GM03348 (cell line): ENCODE measurements at places on chromosomes 2 and 18.

DNA sequence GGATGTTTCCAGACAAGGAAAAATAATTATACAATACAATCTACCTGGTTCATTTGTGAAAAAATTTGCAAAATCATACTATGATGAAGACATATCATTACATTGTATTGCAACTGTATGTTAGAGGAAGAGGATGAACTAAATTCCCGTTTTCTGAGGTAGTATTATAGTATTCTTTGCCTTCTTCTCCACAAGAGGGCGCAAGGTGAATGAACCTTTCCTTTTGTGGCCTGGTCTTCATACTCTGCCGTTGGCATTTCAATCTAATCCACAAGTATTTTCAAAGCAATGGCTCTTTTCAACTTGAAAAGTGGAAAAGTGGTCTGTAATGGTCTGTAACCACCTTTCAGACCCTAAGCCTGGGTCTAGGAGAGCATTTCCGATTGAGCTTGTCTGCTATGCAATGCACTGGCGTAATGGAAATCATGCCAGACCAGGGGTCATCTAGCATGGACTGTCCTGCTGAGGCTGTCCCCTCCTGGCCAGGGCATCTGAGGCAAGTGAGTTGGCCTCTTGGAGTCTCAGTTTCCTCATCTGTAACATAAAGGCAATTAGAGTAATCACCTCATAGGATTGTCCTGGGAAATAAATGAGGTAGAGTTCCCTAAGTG lies 30.8 kb upstream of the ZNF396 start:
- peak; percentile 79 for DNase-seq

DNA sequence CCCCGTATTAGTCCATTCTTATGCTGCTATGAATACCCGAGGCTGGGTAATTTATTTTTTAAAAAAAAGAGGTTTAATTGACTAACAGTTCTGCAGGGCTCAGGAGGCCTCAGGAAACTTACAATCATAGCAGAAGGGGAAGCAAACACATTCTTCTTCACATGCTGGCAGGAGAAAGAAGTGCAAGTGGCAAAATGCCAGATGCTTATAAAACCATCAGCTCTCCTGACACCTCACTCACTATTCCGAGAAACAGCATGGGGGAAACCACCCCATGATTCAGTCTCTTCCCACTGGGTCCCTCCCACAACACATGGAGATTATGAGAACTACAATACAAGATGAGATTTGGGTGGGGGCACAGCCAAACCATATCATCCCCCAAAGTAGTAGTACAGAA lies 2148.5 kb upstream of the PIK3C3 start:
- DNase-seq: no peak

GRCh38 chr18:41024792-41025191 lies 930.2 kb upstream of the PIK3C3 start:
- DNase-seq: no peak

DNA sequence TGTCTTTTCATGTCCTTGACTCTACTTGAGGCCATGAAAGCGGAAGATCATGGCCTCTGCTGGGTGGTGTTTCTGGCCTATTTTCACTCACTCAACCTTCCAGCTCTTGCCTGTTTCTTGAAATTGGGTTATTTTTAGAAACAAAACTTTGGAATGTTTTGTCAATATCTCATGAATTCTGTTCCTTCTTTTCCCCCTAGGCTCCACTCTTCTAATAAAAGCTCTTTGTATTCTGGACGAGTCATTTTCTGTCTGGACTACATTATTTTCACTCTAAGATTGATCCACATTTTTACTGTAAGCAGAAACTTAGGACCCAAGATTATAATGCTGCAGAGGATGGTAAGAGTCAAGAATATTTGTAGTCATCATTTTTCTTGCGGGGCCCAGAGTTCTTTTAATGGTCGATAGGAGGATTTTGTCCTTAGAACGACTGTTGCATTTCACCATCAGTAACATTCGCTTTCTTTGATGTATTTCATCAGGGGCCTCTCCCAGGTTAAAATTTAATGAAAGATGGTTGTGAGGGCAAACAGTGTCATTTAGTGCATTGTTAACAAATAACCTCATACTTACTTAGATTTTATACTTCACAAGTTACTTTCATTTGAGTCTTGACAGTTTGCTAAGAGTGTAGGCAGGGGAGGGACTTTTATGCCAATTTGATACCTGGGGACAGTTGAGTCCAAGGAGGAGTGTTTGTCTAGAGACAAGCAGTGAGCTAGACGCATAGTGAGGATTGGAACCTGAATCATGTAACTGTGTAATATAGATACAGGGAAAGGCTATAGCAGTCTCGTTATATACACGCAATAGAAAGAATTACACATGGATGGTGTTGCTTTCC lies 64.6 kb downstream of the TRPM8 start:
- no peak for DNase-seq

- DNase-seq: no peak
Measured at GRCh38 chr18:57249179-57249578, 102.3 kb downstream of the BOD1L2 start.

DNA sequence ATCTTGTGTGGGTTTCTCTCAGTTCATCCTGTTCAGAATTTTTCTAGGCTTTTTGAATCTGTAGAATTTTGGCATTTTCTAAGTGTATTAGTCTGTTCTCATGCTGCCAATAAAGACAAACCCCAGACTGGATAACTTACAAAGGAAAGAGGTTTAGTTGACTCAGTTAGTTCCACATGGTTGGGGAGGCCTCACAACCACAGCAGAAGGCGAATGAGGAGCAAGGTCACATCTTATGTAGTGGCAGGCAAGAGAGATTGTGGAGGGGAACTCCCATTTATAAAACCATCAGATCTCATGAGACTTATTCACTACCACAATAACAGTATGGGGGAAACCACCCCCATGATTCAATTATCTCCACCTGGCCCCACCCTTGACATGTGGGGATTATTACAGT lies 199.2 kb downstream of the ST6GAL2 start:
- no peak for DNase-seq

DNA sequence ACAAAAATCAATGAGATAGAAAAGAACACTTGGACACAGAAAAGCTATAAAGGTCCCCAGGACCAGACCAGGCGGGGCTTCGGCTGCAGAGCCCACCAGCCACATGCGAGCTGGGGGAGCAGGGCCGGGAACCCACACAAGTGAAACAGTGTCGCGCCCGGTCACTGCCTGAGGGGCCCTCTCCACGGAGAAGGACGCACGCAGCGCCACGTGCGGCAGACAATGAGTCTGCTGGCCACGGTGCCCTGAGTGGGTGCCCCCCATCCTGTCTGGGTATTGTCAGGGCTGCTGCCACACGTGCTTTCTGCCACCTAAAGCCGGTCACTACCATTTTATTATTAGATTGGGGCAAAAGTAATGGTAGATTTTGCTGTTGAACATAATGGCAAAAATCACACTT lies 207.9 kb upstream of the HDAC4 start:
- DNase-seq: no peak

DNA sequence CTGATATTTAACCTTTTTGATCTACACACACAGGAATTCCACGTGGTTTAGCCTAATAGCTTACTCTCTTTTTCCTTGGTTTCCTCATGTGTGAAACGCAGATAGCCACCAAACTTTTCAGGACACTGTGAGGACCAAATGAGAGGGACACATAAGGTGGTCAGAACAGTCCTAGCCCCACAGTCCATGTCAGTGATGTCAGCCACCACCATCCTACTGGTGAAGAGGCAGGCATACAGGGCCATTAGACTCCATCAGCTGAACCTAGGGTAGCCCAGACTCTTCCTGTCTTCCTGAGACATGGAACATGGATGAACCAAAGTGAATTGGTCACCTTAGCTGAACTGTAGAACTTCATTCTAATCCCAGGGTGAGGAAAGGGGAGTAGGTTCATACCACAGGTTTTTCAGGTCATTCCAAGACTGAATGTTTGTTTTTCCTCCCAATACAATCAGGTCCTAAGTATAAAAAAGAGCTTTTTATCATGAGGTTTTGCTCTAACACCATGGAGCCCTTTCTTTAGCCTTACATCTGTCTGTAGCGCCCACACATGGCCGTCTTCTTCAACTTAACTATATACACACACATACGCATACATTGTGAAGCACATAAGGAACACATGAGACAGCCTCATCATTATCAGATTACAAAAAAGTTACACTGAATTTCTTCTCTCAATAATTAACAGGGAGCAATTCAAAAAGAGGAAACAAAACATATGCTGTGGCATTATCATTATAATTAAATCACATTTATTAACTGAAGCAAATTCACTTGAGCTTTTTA lies 18.5 kb upstream of the NFE2L2 start:
- DNase-seq: no peak

DNA sequence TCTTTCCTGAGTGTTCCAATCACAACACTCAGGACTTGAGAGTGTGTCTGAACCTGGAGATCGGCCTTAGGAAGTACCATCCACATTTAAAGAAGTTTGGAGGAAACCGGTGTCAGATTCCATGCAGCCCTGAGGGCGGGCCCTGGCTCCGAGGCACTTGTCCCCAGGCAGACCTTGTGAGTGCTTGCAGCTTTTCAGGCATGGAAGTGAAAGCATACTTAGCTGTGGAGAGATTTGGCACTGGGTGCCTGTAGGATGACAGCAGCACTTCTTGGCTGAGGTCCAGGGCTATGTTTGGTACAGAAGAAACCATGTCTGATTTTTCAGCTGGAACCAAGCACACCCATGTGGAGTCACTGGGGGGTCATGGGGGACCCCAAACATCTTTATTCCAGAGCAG lies 230.8 kb downstream of the SEPTIN10 start:
- peak; percentile 80 for DNase-seq

- no peak for DNase-seq
Measured at GRCh38 chr2:68722712-68723111, 11.9 kb upstream of the ARHGAP25 start.

- DNase-seq: no peak
Measured at GRCh38 chr18:60873708-60874107, 459.5 kb upstream of the CDH20 start.

DNA sequence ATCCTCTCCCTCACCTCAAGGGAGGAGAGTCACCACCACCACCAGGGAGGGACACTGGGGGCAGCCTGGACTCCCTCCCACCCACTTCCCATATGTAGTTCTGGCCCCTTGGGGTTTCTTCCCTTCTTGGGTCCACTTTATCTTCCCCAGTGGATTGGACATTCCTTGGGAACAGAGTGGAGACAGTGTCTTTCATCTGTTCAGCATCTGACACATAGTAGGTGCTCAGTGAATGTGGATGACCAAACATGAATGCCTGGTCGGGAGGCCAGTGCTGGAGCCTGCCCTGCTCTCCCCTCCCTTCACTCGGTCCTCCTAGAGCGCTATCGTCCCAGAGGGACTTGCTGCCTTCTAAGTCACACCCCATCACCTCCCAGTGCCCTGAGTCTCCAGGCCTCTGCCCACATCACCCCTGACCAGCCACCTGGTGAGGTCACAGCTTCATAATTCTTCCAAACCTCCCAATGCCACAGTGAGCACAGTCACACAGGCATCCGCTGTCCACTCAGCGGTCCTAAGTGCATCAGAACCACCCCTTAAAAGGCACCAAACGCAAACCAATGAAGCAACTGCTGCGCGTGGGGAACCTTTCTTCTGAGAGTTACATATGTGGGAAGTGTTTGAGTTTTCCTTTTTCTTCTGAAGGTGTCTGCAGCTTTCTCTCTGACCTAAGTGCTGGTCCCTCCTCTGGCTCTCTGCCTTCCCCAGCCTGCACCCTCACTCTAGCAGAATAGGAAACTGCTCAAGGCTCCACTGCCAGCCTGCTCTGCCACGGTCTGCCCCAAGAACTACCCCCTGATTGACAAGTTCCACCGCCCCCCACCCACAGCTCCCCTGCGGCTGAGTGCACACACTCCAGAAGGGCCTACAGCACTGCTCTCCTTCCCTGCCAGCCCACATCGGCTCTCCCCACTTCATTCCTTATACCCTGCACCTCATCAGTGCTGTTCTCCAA lies 7.2 kb upstream of the SFXN5 start:
- DNase-seq: no peak

- DNase-seq: no peak
Measured at GRCh38 chr2:144472911-144473310, 47.0 kb downstream of the ZEB2 start.

DNA sequence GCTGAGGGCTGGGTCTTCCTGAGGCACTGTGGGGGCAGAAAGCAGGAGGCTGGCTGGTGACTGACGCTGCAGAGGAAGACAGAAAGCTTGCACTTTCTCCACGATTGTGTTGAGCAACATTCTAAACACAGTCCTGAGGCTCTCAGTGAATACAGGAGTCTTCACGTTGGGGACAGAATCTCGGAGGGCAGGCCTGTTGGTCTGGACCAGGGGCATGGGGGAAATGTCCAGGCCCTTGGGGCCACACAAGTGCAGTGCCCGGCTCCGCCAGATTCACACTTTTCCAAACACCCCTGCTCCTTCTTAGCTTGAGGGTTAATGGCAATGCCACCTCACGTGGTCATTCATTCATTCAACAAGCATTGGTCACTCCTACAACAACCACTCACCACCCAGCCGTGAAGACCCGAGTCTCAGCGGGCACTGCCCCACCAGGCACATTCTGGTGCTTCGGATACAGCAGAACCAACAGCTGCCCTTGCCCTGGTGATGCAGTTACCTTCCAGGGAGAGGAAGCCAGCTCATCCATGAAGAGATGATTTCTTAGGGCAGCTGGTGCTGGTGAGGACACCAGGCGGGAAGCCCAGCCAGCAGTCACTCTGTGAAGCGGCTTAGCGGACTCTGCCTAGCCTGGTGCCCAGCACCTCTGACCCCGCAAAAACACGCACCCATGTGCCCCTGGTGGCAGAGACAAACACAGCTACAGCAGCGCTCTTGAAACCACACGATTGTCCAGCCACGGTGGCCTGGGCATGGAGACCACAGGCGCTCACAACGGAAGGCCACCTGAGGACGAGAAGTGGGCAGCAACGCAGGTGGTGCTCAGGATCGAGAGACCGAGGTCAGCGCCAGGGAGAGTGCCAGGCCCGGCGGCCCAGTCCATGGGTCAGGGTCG lies 10.9 kb upstream of the GPC1 start:
- DNase-seq: no peak

DNA sequence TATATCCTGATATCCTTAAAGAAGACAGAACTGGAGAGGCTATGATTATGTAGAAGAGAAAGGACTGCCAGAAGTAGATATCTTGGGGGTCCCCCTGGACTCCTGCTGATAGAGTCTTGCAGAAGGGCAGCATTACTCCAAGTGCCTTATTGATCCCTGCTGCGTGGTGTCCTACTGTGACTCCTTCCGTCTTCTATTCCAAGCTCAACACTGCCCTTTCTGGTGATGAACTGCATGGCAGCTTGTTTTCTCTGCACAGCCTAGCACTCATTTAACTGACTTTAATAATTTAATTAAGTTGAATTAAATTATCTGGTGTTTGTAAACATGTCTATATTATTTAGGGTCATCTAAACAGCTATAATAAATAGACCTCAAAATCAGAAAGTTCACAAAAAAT lies 194.1 kb upstream of the DSEL start:
- no peak for DNase-seq

GRCh38 chr2:196435189-196435588 lies 204.3 kb upstream of the CCDC150 start:
- DNase-seq: peak; percentile 21

- DNase-seq: no peak
Measured at GRCh38 chr2:198638577-198638976, 819.2 kb downstream of the SATB2 start.

- no peak for DNase-seq
Measured at GRCh38 chr2:158573739-158574138, 117.0 kb downstream of the PKP4 start.
